GM12891 (cell line): ENCODE measurements at places on chromosomes 13 and 19.

GRCh38 chr13:35703061-35703460 lies 226.6 kb upstream of the MAB21L1 start:
- DNase-seq, result no peak

GRCh38 chr19:47176071-47176626 lies 45.5 kb downstream of the SAE1 start:
- DNase-seq, result no peak

GRCh38 chr13:91904005-91904404 lies 505.6 kb downstream of the GPC5 start:
- no peak for DNase-seq

- no peak for DNase-seq
These were observed 23.1 kb downstream of the TMED1 start for GRCh38 chr19:10812902-10813404.

GRCh38 chr13:28671126-28671792 lies 12.3 kb downstream of the POMP start:
- DNase-seq, result no peak

- DNase-seq, result no peak
These were observed 50.8 kb downstream of the USP12 start for GRCh38 chr13:27120811-27121210.

DNA sequence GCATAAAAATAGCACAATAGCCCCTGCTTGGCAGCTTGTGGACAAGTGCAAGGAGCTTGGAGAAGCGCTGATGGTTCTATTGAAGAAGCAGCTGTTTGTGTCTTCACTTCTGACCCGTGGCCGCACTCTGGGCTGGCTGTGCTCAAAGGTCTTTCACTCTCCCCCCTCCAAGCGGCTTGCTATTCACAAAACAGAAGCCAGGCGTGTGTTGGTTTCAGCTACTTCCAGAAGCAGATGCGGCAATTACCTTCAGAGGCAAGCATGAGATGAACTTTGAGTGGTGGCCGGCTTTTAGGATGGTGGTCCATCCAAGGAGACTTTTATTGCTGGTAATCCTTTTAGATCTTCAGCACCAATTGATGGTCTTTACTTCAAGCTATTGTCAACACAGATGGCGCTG lies 188.5 kb upstream of the ARGLU1 start:
- DNase-seq, result no peak

DNA sequence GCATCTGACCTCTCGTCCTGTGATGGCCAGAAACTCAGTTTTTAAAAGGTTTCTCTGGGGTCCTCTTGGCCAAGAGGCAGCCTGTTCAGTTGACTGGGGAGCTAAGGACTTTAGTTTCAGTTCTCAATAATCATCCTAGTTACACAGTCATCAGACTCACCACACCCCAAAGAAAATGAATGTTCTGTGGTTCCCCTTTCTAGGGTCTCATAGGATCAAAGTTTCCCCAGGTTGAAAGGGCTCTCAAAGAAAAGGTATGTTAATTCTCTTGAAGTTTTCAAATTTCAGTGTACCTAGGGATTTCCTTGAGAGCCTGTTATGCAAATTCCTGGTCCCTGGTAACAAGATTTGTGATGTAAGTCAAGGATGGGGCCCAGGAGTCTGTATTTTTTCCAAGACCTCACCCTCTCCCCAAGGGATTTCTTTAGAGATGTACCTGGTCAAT lies 94.9 kb downstream of the FAM216B start:
- DNase-seq, result peak; percentile 49

- no peak for DNase-seq
These were observed 143.6 kb upstream of the SERP2 start for GRCh38 chr13:44230071-44230470.

- DNase-seq, result no peak
These were observed 1872.3 kb upstream of the PCDH20 start for GRCh38 chr13:63287926-63288325.

DNA sequence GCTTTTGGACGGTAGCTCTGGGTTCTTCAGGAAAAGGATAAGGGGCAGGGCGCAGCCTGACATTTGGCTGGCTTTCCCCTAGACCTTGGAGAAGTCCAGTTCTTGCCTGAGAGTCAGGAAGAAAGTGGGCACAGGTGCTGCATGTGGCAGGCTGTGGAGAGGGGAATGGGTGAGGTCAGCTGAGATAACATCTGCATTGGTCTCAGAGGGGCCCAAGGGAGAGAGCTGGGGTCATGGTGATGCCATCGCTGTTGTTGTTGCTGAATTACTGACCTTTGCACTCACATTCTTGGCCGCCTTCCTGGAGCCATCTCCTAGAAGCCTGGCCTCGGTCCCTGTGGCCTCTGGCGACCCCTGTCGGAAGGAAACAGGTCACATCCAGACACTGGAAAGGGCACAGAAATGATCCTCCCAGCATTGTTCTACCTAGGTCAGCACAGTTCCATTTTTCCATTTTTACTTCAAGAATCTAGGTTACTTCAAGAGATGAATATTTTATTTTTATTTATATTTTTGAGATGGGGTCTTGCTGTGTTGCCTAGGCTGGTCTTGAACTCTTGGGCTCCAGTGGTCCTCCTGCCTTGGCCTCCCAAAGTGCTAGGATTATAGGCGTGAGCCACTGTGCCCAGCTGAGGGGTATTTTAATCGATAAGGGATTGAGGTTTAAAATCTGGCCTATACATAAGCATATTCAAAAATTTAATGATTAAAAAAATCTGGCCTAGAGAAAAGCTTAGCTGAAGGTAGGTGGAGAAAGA lies 6.5 kb upstream of the LIPE start:
- DNase-seq, result no peak

DNA sequence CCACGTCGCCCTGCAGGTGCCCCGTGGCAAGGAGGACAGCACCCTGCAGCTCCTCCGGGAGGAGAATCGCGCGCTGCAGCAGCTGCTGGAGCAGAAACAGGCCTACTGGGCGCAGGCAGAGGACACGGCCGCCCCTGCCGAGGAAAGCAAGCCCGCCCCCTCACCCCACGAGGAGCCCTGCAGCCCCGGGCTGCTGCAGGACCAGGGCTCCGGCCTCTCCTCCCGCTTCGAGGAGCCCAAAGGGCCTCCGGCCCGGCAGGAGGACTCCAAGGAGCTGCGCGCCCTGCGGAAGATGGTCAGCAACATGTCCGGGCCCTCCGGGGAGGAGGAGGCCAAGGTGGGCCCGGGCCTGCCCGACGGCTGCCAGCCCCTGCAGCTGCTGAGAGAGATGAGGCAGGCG lies 11.6 kb downstream of the CBY2 start:
- no peak for DNase-seq

- no peak for DNase-seq
These were observed 6.8 kb upstream of the ZNF561 start for GRCh38 chr19:9627856-9628255.

- DNase-seq, result no peak
These were observed at the start of gene ELSPBP1 for GRCh38 chr19:47994209-47994802. ELSPBP1 (plus strand) TSS chr19:47994632; CDS start chr19:48008668, 14,036 bp downstream.

GRCh38 chr13:74336546-74336945 lies 202.3 kb upstream of the KLF12 start:
- no peak for DNase-seq

DNA sequence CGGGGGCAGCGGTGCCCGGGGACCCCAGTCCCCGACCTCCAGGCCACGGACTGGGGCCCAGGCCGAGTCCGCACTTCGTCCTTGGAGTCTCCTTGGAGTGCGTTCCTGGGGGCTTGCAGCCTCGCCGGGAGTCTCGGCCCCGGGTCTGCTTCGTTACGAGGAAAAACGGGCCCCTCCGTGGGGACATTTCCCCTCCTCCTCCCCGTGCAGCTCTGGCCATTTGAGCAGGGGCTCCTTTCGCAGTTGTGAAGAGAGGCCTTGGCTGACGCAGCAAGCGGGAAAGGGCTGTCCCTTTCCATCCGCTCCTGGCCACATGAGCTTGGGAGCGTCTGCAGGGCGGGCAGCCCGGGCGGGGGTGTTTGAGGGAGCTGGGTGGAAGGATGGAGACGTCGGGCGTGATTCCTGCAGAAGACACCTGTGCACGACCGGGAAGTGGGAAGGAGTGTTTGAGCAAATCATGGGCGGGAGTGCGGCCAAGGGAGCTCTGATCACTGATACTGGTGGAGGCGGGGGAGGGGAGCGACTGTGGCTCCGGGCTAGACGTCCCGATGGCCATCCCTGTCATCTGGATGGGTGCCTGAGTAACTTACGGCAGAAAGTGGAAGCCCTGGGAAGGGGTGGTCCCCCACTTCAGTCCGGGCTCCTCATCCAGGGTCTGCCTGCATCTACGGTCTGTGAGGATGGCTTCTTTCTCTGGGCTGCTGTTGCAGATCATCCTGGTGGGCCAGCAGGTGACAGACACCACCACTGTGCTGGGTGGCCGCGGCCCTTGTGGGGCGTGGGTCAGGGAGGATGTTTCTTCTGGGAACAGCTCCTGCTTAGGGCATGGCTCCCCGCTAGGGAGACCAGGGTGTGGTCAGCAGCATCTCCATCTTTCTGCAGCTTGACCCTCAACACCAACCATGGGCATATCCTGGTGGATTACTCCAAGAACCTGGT lies 736 bp downstream of the GPI start:
- peak; percentile 25 for DNase-seq

- no peak for DNase-seq
These were observed 140.9 kb downstream of the ZNF536 start for GRCh38 chr19:30513082-30513411.

- DNase-seq, result no peak
These were observed 18.0 kb upstream of the ITGBL1 start for GRCh38 chr13:101434486-101434885.

DNA sequence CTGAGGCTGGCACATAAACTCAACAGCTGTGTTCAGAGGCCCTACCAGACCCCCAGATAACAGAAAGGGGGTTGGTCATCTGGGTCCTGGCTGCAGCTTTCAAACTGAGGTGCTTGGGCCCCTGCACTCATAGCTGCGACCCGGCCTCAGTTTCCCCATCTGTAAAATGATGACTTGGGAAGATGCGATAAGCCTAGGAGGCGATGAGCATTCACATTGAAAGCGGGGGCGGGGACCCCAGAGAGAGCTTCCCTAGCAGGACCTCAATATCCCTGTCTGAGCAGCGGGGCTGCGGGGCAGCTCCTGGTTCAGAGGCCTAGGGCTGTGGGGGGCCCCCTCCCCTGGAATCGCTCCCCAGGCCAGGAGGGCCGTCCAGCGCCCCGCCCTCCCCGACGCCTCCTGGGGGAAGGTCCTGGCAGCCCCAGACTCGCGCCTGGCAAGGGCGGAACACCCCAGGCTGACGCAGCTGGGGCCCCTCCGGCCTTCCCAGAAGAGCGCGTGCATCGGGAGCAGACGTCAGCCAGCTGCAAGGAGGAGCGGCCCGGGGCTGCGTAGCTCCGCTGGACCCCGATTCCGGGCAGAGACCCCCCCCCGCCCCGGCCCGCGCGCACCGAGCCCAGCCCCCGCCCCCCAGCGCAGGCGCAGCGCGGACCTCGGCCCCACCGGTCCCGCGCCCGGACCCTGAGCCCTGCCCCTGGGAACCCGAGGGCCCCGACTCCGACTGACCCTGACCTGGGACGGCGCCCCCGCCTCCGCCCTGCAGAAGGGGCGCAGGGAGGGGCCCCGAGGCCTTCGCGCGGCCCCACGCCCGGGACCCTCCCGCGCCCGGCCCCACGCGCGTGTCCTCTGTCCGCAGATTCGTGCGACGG lies 3.5 kb downstream of the FSTL3 start:
- DNase-seq, result no peak

GRCh38 chr13:26071691-26072090 lies 19.9 kb upstream of the SHISA2 start:
- DNase-seq, result no peak

GRCh38 chr19:29488316-29488715 lies 37.5 kb upstream of the VSTM2B start:
- DNase-seq, result no peak

DNA sequence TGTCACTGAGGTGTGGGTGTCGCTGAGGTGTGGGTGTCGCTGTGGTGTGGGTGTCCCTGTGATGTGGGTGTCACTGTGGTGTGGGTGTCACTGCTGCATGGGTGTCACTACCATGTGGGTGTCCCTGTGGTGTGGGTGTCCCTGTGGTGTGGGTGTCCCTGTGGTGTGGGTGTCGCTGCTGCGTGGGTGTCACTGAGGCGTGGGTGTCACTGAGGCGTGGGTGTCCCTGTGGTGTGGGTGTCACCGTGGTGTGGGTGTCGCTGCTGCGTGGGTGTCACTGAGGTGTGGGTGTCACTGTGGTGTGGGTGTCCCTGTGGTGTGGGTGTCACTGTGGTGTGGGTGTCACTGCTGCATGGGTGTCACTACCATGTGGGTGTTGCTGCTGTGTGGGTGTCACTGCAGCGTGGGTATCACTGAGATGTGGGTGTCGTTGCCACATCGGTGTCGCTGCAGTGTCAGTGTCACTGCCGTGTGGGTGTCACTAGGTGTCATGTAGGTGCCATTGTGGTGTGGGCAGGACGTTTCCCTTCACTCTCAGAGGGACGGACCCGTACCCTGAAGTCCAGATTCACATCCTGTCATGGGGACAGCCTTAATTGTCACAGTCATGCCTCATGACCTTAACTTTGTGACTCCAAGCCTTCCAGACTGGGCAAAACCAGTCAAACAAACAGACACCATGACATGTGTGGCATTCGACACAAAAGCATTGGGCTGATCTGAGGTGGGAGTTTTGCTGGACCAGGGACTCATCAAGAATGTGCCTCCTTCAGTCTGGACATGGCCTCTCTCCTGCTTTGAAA lies 12.7 kb upstream of the GAS6 start:
- DNase-seq, result no peak

- peak; percentile 55 for DNase-seq
These were observed 8.0 kb downstream of the DNASE2 start for GRCh38 chr19:12872941-12873890.

- DNase-seq, result no peak
These were observed 1.2 kb downstream of the DAZAP1 start for GRCh38 chr19:1408300-1409203.

GRCh38 chr19:14770136-14770535 lies 8.2 kb downstream of the ADGRE2 start:
- no peak for DNase-seq
